ENCODE measurements at places on chromosomes 5 and 9.

DNA sequence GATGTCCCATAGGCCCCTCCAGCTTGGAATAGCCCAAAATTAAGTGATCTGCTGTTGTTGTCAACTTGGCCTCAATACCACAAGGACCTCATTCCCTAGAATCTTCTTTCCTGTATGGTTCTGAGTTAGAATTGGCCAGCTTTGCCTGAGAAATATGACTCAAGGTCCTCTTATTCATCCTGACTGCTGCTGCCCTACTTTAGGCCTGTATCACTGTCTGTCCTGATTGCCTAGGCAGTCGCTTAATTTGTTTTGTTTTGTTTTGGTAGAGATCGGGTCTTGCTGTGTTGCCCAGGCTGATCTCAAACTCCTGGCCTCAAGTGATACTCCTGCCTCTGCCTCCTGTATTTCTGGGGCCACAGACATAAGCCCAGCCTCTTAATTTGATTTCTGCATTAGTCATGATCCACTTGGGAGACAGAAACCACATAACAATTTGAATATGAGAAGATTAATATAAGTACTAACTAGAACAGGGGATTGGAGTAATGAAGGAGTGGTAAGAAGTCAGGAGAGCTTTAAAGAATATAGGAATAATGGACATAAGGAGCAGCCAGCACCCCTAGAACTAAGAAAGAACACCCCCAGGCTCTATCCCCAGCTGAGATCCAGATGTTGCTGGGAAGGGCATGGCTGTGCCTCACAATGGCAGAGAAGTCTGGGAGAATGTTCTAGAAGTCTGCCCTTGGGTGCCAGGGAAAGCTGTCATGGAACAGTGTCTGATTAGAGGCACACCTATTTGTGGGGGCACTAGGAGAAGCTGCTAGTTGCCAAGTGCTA, 4.6 kb downstream of the TEX53 start:
- DNase-seq = no peak

GRCh38 chr5:86894056-86894455, 276.3 kb downstream of the COX7C start:
- DNase-seq = no peak

GRCh38 chr5:77607324-77607723, 31.2 kb downstream of the OTP start:
- no peak for DNase-seq

DNA sequence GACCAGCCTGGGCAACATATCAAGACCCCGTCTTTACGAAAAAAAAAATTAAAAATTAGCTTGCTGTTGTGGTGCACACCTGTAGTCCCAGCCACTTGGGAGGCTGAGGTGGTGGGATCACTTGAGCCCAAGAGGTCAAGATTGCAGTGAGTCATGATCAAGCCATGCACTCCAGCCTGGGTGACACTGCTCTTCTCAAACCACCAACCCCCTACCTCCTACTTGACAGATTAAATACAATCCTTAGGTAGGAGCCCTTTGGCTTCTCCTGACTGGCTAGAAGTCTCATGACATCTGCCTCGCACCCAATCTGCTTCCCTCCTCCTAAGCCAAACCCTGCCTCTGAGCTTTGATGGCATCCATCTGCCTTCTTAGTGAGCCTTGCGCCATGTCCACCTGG, 11.6 kb upstream of the FBP1 start:
- DNase-seq = no peak

DNA sequence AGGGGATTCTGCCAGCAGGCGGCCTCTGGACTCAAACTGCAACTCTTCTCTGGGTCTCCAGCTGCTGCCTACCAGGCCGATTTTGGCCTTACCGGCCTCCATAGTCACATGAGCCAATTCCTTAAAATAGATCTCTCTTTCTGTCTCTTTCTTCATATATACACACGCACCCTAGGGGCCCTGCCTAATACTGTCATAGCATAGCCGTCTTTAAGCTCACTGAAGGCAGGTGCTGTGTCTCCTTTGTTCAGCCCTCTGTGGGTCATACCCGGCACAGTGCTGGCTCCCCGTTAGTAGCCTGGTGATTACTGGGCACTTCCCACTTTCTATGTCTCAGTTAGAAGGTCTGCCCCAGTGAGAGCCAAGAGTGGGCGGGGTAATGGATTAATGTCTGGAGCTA, 140.9 kb downstream of the HSPA4 start:
- DNase-seq = no peak

- DNase-seq = no peak
Observed at GRCh38 chr5:67065237-67065636, 131.4 kb downstream of the CD180 start.

All from 8988T (cell line).